ENCODE measurements at places on chromosomes 3 and 15. TPM values are rescaled to one million over a fixed set of nuclear protein-coding genes. Genes with fewer than 3 reads are reported as not detected.
A peak's percentile ranks its signal among the peaks of the same experiment; 100 is the strongest.

DNA sequence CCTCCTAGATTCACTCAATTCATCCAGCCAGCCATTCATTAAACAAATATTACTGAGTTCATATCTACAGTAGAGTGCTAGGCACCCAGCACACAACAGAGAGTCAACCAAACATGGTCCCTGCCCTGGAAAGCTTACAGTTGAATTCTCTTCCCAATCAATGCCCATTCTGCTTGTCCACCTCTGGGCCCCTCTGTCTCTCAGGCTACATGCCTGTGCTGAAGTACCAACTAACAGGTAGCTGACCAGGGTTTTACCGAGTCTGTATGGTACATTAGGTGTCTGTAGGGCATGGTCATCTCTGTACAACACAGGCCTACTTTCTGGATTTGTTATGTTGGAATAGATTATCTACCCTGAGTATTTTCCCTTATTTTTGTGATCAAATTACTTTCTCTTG, 23.3 kb downstream of the PLD1 start:
- no peak for DNase-seq

GRCh38 chr3:129723558-129724324, 117.3 kb upstream of the PLXND1 start:
- peak; percentile 6 for DNase-seq

Gene DENND4A
- polyA plus RNA-seq: 4.7 TPM

Gene SNX22
- polyA plus RNA-seq: 0.18 TPM

Gene XIRP1
- not detected for polyA plus RNA-seq

DNA sequence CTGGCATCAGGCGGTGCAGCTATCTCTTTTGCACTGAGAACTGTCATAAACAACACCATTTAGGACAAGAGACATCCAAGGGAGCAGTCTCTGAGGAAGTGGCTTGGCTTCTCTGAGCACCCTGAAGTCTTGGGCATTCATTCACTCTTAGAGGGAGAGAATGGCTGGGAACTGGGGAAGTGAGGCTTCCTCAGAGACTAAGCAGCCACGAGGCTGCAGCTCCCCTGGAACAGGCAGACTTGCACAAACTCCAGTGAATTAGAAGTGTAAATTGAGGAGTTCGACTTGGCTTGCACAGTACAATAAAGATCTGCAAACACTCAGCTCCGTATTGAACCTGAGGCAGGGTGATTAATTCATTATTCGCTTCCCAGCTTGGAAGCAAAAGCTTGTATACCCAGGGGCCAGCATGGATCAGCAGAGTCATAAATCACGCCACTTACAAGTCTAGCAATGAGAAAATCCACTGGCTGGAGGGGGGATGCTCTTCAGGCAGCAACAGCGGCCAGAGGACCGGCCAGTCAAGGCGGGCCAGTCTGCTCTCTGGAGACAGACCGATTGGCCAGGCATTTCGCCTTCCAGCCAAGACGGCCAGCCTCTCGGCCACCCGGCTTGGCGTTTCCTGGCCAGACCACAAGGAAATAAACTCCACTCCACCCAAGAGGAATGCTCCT, 118.8 kb upstream of the ADPGK start:
- DNase-seq: no peak

- DNase-seq: peak; percentile 92
Observed at GRCh38 chr3:98655666-98656065, 62.3 kb upstream of the CPOX start.

DNA sequence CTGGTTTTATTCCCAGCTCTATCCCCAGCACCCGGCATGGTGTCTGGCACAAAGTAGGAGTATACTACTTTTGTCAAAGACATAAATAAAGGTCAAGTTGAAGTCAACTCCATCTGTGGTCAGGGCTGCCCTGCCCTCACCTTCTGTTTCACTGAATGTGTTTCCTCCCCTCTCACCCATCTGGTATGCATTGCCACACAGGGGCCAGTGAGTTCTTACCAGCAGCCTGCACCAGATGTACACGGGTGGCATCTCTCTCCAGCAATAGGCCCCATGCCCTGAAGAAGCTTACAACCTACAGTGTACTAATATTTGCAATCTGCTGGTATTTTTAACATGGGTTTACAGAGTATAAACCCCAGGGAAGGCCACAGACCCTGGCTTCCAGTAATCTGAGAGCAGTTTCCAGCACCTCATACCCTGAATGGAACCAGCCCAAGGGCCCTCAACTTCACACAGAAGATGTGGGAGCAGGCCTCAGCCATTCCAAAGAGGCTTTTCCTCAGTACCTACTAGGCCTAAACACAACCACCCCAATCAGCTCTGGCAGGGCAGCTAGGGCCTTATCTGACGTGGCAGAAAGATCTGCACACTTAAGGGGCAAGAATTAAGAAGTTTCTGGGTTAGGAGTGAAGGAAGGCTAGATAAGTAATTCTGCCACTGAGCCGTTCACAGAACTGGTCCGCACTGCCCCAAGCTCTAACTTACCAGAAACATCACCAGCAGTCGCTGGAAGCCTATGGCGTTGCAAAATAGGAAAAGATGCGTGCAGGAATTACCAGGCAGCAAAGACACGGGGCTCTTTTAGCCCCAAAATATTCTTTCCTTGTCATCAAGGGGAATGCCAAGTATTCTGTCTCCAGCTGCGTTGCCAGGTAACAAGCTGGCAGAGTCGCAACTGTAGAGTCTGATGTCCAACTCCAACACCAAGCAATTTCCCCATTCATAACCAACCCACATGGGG, 2.1 kb downstream of the IDH2 start:
- no peak for DNase-seq

DNA sequence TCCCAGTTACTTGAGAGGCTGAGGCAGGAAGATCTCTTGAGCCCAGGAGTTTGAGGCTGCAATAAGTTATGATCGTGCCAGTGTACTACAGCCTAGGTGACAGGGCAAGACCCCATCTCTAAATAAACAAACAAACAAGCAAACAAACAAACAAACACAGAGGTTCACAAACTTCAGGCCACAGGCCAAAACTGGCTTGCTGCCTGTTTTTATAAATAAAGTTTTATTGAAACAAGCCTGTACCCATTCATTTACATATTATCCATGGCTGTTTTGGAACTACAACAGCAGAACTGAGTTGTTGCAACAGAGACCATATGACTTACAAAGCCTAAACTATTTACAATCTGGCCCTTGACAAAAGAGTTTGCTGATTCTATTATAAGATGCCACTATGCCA, 6.5 kb downstream of the DYNC1LI1 start:
- no peak for DNase-seq

Gene MYNN
- 7.1 TPM for polyA plus RNA-seq

DNA sequence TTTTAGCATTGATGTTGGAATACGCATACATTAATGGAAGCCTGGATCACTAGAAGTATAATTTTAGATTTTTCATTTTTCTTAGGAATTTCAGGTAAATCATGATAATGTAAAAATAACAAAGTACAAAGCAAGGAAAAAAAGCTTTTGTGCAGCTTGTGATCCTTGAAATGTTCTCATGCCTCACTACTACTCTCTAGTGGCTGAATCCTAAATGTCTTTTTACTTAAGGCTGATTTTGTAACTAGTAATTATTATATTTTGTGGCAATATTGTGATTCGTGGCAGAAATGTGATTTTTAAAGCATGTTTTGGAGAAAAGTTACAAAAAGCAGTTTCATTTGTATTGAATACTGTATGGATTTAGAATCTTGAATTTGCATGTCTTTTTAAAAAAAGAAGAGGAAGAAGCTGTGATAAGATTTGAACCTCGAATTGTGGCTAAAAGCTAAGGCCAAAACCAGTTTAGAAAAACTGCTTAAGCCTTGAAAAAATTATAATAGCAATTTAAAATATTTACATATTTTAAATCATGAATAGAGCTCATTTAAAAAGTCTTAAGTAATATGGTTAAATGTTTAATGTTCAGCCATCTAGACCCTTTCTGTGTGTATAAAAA, 39.0 kb downstream of the U2SURP start:
- DNase-seq: peak; percentile 37

Gene LRRK1
- 11.0 TPM for polyA plus RNA-seq

DNA sequence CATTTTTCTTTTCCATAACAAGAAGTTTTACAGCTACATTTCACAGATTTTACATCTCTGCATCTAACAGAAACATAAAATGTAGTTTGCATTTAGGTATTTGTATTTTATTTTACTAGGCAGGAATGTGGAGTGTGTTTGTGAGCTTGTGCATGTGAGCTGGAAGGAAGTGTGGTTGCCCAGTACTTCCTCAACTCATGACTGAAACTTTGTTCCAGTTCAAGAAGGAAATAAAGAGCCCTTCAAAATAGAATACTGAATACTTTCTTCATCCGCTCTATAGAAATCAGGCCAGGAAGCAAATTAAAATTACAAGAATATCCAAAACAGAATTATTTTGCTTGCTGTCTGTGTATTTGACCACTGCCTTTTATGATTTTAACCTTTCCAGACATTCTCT, 81.3 kb downstream of the CHL1 start:
- no peak for DNase-seq

DNA sequence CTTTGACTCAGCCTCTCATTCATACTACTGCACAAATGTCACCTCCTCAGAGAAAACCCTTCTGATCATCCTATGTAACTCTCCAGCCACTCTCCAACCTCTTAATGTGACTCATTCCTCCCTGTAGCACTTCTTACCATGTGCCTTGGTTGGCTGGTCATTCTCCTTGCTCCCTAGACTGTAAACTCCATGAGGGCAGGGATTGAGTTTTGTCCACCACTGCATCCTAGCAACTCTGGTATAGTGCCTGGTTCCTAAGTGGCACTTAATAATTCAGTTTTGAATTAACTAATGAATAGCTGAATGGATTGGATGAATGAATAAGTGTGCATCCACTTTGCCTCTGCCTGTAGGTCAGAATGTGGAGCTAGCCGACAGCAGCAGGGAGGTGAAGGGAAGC, 202.5 kb upstream of the HES1 start:
- no peak for DNase-seq

GRCh38 chr3:56291953-56292352, 176.3 kb downstream of the ERC2 start:
- DNase-seq: peak; percentile 75

Gene CASR
- not detected for polyA plus RNA-seq

Gene MLH1
- 22.2 TPM for polyA plus RNA-seq

Gene PLA2G4D
- not detected for polyA plus RNA-seq

DNA sequence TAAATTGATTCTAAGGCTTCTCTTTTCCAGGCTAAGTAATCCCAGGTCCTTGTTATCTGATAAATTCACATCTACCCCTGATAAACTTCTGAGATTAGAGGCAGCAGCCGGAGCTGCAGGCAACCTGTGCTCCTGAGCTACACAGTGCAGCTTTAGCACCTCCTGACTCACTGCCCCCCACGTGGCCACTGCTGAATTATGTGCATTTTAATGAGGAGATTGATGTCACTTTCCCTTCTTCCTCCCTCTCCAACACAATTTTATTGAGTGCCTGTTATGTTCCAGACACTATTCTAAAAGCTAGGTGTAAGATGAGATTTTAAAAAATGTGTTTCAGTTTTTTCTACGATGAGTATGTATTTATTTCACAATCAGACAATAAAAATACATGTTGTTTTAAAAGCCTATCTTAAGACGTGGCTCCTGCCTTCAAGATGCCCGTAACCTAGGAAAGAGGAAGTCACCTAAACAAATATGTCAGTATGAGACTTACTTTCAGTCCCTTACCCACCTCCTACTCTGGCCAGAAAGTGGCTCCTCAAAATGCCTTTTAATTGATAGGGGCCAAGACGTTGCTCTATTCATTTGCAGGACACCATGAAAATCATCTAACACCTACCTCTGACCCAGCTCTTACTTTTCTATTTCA, 161.5 kb upstream of the PFN2 start:
- DNase-seq: no peak

DNA sequence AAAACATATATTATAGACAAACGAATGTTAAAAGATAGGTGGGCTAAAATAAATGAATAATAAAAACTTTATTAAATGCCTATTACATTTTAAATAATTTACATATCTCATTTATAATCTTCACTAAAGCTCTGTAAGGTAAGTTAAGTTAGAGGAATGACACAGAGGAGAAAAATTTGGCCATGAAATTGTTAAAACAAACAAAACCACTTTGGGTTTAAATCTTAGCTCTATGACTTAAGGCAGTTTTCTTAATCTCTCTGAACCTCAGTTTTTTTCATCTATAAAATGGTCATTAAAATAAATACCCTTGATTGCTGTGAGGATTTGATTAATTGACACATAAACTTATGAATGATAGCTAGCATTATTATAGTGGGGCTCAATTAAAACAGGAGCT, 404.8 kb upstream of the ATP11B start:
- no peak for DNase-seq

- DNase-seq: no peak
Observed at GRCh38 chr3:32449691-32450090, 53.0 kb downstream of the CMTM6 start.
